ENCODE measurements at places on chromosomes 6 and 20. TPM values are rescaled to one million over a fixed set of nuclear protein-coding genes. Genes with fewer than 3 reads are reported as not detected.

GRCh38 chr20:21395051-21395665 is 2.2 kb downstream of the NKX2-4 start:
- no peak for DNase-seq
- no peaks in the 10 kb centered on the region for H3K4me1 ChIP-seq
- H3K27ac ChIP-seq, result no peak overlapping the region
- H3K4me3 ChIP-seq, result no peak overlapping the region
- H3K27me3 ChIP-seq, result no peaks in the 10 kb centered on the region

- H3K4me1 ChIP-seq, result no peaks in the 10 kb centered on the region
- H3K4me3 ChIP-seq, result no peak overlapping the region
- H3K36me3 ChIP-seq, result peaks cover 3% of the 10 kb centered on the region
- no peak for DNase-seq
Measured at GRCh38 chr6:136365776-136366354, 76.2 kb upstream of the BCLAF1 start.

- no peaks in the 10 kb centered on the region for H3K27me3 ChIP-seq
- H3K27ac ChIP-seq, result peak overlapping the region; percentile 45
- no peaks in the 10 kb centered on the region for H3K36me3 ChIP-seq
Measured at GRCh38 chr6:89597988-89598387, 40.6 kb downstream of the LYRM2 start.

Gene VSX1
- total RNA-seq, result not detected

GRCh38 chr20:57374931-57375651 is 16.1 kb upstream of the RBM38 start:
- no peaks in the 10 kb centered on the region for H3K4me1 ChIP-seq
- H3K36me3 ChIP-seq, result peaks cover 12% of the 10 kb centered on the region
- H3K27ac ChIP-seq, result peak overlapping the region; percentile 8

GRCh38 chr6:16535564-16535963 is 225.7 kb downstream of the ATXN1 start:
- no peaks in the 10 kb centered on the region for H3K4me1 ChIP-seq
- no peak overlapping the region for H3K4me3 ChIP-seq
- no peaks in the 10 kb centered on the region for H3K36me3 ChIP-seq
- H3K27me3 ChIP-seq, result no peaks in the 10 kb centered on the region
- DNase-seq, result no peak

- no peak for DNase-seq
- H3K4me3 ChIP-seq, result no peak overlapping the region
- no peaks in the 10 kb centered on the region for H3K4me1 ChIP-seq
- no peaks in the 10 kb centered on the region for H3K36me3 ChIP-seq
- no peak overlapping the region for H3K27ac ChIP-seq
Measured at GRCh38 chr6:132190097-132190814, 211.0 kb downstream of the MOXD1 start.

Gene C6orf89
- total RNA-seq, result 24.4 TPM

DNA sequence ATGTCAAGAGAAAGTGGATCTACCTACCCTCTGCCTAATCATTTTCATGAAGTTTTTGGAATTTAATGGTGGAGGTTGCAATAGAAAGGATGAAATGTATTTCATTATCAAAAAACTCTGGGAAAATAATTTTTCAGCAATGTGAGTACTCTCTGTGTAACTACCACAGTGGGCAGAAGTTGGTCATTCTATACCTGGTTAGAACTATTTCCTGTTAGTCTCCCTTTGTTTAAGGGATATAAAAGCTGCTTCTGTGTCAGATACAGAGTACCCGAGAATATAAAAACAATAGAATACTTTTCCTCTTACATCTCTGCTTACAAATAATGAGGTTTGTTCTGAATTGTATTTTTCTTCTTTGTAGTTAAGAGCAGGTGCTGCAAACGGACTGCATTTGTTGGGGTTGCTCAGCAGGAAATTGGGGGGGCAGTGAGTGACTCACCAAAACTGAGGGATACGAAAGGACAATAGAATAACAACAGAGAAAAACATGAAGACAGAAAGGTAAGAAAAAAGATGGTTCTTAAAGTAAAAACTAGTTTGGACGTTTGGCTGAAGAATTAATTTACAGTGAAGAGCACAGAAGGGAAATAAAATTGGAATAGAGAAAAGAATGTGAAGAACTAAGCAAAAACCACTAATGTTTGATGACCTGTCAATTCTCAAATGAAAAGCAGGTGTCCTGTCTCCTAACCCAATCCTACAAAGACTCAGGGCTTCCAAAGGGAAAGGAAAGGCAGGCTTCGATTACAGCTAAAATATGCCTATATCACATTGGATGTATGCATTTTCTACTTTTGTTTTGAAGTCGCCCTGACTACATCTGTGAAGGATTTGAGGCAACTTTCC is 703.1 kb downstream of the RFPL4B start:
- DNase-seq, result no peak
- 0 out of 2 replicates have a peak, but pooled peaks cover 4% of the 10 kb centered on the region for H3K4me1 ChIP-seq
- no peaks in the 10 kb centered on the region for H3K27me3 ChIP-seq
- no peak overlapping the region for H3K4me3 ChIP-seq
- H3K27ac ChIP-seq, result no peak overlapping the region

- DNase-seq, result peak; percentile 33
- no peak overlapping the region for H3K4me3 ChIP-seq
- H3K4me1 ChIP-seq, result peaks cover 6% of the 10 kb centered on the region
- H3K27ac ChIP-seq, result no peak overlapping the region
Measured at GRCh38 chr20:2688041-2688591, 4.5 kb upstream of the EBF4 start.

GRCh38 chr6:26249957-26250697 is 114.9 kb upstream of the BTN3A2 start:
- H3K27me3 ChIP-seq, result no peaks in the 10 kb centered on the region
- peak overlapping the region; percentile 71 for H3K27ac ChIP-seq
- peak overlapping the region; percentile 97 for H3K4me3 ChIP-seq
- H3K4me1 ChIP-seq, result peaks cover 10% of the 10 kb centered on the region

Gene OOEP
- not detected for total RNA-seq

DNA sequence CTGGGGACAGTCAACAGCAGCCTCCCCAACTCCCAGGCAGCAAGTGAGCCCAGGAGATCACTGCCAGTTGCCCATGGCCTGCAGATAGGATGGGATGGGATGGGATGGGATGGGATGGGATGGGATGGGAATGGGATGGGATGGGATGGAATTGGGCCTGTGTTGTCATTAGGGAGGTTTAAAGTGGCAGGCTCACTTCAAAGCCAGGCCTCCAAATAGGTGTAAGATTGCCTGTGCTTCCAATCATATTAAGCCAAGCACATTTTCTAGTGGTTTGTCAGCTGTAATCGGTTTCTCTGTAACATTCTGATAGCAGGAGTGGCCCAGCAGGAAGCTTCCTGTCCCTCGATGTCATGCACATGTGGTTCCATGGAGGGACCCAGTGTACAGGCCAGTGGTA is 82.7 kb upstream of the NXT1 start:
- H3K4me3 ChIP-seq, result no peak overlapping the region
- H3K27ac ChIP-seq, result no peak overlapping the region
- H3K27me3 ChIP-seq, result no peaks in the 10 kb centered on the region
- no peaks in the 10 kb centered on the region for H3K36me3 ChIP-seq
- H3K4me1 ChIP-seq, result peaks cover 24% of the 10 kb centered on the region
- DNase-seq, result no peak

DNA sequence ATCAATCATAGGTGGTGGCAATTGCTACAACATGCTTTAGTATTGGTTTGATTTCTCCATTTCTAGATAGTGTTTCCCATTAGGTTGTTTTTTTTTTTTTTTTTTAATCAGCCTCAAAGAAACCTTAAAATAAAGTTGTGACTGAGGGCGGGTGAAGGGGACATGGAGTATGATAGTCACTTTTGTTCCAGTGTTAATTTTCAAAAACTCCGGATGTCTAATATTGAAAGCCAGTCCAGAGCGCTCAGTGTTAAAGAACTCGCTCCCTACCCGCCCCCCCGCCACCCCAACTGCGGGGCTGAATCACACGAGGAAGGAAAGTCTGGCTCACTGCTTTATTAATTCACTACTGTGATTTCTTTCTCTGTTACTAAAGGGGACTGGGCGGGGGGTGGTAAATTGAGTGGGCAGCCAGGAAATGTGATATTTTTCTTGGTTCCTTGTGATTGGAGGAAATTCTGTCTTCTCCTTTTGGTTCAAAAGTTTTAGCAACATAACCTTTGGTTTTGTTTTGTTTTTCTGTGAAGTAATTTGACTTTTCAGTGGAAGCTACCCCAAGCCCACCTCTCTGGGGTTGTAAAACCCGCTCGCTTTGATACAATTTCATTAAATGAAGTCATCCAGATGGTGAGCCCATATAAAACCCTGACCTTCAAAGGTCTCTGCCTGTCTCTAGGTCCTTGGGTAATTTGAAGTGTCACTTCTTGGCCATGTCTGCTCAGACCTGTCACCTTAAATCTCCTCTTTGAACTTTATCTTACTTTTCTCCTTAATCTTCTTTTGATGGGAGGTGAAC is 38.0 kb downstream of the TNFAIP3 start:
- DNase-seq, result no peak
- no peak overlapping the region for H3K4me3 ChIP-seq
- peak overlapping the region; percentile 70 for H3K27ac ChIP-seq
- H3K4me1 ChIP-seq, result peaks cover 13% of the 10 kb centered on the region
- no peaks in the 10 kb centered on the region for H3K27me3 ChIP-seq

GRCh38 chr6:44036699-44037101 is 90.6 kb downstream of the MRPL14 start:
- peaks cover 6% of the 10 kb centered on the region for H3K4me1 ChIP-seq
- H3K36me3 ChIP-seq, result no peaks in the 10 kb centered on the region
- no peak for DNase-seq
- H3K27me3 ChIP-seq, result no peaks in the 10 kb centered on the region
- H3K4me3 ChIP-seq, result no peak overlapping the region

Gene PGBD1
- 3.8 TPM for total RNA-seq

Gene TOX2
- not detected for total RNA-seq

DNA sequence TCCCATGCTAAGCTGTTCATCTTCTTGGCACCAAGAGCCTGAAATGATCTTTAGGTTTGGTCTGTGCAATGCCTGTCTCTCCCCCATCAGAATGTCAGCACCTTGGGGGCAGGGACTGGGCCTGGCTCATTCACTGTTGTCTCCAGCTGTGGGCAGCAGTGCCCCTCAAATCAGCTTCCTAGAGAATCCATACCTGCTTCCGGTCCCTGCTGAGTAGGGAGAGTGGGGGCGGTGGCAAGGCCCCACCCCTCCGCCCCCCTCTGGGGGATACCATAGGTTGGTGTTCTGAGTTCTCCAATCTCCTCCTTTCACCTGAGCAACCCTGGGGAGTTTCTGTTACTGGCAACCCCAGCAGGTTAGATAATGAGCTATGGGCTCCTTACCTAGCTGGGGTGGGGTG is 19.2 kb upstream of the SPDEF start:
- H3K27ac ChIP-seq, result peak overlapping the region; percentile 65
- H3K27me3 ChIP-seq, result no peaks in the 10 kb centered on the region
- H3K36me3 ChIP-seq, result no peaks in the 10 kb centered on the region

GRCh38 chr6:148868314-148868713 is 121.5 kb downstream of the UST start:
- no peak overlapping the region for H3K27ac ChIP-seq
- H3K36me3 ChIP-seq, result no peaks in the 10 kb centered on the region
- no peak for DNase-seq
- no peaks in the 10 kb centered on the region for H3K27me3 ChIP-seq
- no peaks in the 10 kb centered on the region for H3K4me1 ChIP-seq
- no peak overlapping the region for H3K4me3 ChIP-seq

GRCh38 chr20:50385733-50386640 is 124.2 kb upstream of the PTPN1 start:
- no peak overlapping the region for H3K4me3 ChIP-seq
- no peaks in the 10 kb centered on the region for H3K27me3 ChIP-seq
- H3K36me3 ChIP-seq, result no peaks in the 10 kb centered on the region
- no peak for DNase-seq
- H3K27ac ChIP-seq, result peak overlapping the region; percentile 10

GRCh38 chr20:53001498-53002301 is 29.5 kb downstream of the TSHZ2 start:
- H3K36me3 ChIP-seq, result no peaks in the 10 kb centered on the region
- H3K27ac ChIP-seq, result no peak overlapping the region
- H3K4me1 ChIP-seq, result no peaks in the 10 kb centered on the region
- H3K27me3 ChIP-seq, result no peaks in the 10 kb centered on the region

GRCh38 chr6:151339369-151339768 is 52.0 kb downstream of the ZBTB2 start:
- H3K27ac ChIP-seq, result no peak overlapping the region
- no peaks in the 10 kb centered on the region for H3K4me1 ChIP-seq
- H3K27me3 ChIP-seq, result no peaks in the 10 kb centered on the region
- DNase-seq, result no peak
- no peaks in the 10 kb centered on the region for H3K36me3 ChIP-seq
- H3K4me3 ChIP-seq, result no peak overlapping the region

- H3K4me3 ChIP-seq, result no peak overlapping the region
- H3K36me3 ChIP-seq, result no peaks in the 10 kb centered on the region
- no peak for DNase-seq
- H3K27ac ChIP-seq, result no peak overlapping the region
- no peaks in the 10 kb centered on the region for H3K27me3 ChIP-seq
- H3K4me1 ChIP-seq, result no peaks in the 10 kb centered on the region
Measured at GRCh38 chr20:46789339-46790028, 80.0 kb downstream of the SLC2A10 start.

DNA sequence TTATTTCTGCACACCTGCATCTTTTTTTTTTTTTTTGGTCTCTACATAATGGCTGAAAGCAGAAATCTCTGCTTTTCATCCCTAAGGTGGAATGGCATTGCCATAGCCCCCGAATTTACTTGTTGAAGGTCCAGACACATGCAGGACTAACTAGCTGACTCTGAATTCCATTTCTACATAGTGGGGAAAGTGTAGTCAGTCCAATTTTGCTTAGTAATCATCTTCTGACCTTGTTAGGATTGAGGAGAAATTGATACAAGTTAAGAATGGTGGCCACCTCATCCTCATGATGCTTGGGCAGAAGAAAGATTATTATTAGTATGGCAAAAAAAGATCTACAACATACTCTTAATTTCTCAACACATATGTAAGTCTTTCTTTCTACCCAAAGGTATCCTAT is 16.4 kb upstream of the FAM83B start:
- H3K27me3 ChIP-seq, result no peaks in the 10 kb centered on the region
- no peak for DNase-seq
- no peak overlapping the region for H3K27ac ChIP-seq
- no peaks in the 10 kb centered on the region for H3K36me3 ChIP-seq

Gene PRDM1
- total RNA-seq, result 10.4 TPM

DNA sequence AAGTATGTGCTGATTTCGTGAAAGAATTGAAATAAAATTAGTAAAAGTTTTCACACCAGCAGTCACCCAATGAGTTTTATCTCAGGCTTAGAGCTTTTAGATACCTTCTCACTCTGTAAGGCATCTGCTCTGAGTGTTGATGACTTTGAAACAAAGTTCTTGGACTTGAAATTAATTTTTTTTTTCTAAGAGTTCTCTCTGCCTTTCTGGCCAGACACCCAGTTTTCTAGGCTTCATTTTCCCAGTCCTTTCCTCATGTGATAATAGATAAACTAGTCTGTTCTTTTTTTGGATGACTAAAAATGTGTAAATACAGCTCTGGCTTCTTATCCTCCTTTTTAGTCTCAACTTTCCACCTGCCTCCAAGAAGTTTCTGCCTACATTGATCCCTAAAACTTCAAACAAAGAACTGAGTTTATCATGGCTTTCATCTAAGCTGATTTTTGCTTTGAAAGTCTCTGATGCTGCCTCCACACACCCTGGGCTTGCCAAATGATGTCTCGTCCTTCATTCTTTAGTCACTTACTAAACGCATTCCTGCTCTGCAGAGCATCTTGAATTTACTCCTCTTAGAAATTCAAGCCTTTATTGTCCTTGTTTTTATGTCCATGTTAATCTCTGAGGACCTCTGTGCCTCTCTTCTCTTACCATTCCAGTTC is 32.7 kb downstream of the SLX4IP start:
- DNase-seq, result no peak
- no peaks in the 10 kb centered on the region for H3K27me3 ChIP-seq
- peak overlapping the region; percentile 29 for H3K27ac ChIP-seq
- H3K4me1 ChIP-seq, result peaks cover 19% of the 10 kb centered on the region
- no peak overlapping the region for H3K4me3 ChIP-seq

Measured in Caco-2 (cell line).